ENCODE measurements at places on chromosomes 11 and 22.

DNA sequence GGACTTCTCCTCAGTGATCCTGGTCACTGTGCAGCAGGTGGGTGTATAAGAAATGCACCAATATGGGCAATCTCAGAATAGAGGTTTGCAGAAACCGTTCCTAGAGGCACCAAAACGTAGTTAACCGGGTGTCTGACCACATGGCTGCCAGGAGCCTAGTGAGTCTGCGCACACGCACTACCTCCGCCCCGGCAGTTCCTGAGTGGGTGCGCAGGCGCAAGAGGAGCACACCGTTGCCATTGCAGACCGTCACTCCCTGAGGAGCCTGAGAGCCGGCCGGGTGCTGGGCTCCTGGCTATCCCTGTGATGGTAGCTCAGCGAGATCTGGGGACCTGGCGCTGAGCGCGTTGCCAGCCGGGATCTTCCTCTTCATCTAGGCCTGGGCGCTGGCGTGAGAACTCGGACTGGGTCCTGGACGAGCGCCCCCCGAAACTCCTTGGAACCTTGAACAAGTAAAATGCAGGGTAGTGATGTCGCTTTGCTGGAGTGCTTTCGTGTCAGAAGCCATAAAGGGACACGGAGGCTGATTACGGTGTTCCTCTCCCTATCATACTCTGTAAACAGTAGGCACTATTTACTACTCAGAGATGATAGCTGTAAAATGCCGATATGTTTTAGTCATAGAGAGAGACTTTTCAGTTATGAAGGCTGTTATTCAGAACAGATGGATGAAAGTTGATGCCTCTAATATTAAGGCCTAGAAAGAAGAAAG, at the start of gene MS4A13:
Gene MS4A13, plus strand, starts transcription at position 249 of the 712 bp plus-strand sequence. CDS start 2,692 bp downstream, outside the sequence.
- peak; percentile 12 for DNase-seq

DNA sequence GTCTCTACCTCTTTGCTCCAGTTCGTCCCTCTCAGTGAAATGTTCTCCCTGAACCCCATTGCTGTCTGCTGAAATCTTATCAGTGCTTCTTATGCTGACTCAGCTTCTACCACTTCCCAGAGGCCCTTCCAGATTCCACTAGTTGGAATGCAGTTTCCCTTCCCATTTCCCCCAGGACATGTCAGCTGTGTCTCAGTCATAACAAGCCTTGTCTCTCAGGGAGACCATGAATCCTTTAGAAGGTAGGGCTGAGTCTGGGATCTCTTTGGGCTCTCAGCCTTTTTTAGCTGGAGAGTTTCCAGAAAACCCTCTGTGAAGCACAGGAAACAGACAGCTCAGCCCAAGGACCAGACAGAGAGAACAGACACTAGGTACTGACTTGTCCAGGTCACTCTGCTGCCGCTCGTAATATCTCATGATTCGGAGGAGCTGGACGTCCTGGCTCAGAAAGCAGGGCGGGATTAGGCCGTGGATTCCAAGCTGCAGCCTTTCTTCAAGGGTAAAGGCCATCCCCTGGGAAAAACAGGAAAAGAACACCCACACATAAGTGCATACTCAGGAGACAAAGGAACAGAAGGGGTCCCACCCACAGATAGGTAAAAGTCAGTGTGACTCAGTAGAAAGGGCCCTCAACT, 113.0 kb downstream of the ME3 start:
- no peak for DNase-seq

- DNase-seq: no peak
Measured at GRCh38 chr22:49330421-49331222, 497.1 kb downstream of the BRD1 start.

GRCh38 chr11:23556163-23556750, 696.0 kb upstream of the CCDC179 start:
- no peak for DNase-seq

- no peak for DNase-seq
Measured at GRCh38 chr11:104465321-104465720, 301.4 kb upstream of the PDGFD start.

- DNase-seq: no peak
Measured at GRCh38 chr11:45737056-45737455, 67.9 kb upstream of the SLC35C1 start.

GRCh38 chr11:26063915-26064314, 268.0 kb upstream of the ANO3 start:
- DNase-seq: no peak

DNA sequence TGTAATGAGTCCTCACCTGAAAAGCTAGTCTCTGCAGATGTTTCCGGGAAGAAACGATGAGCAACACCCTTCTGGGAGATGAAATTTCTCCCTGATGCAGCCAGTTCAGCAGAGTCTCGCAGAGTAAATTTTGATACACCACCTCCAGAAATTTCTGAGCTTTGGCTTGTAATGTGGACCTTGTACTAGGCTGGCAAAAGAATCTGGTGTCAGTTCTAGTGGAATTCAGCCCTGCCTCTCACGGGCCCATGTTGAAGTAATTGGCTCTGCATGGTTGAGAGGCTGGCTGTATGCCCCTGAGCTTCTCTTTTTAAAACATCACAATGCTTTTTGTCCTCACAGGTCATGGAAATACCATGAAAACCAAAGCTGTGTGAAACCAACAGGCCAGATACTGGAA, at the start of gene GLYAT:
Gene GLYAT, minus strand, starts transcription at position 125 of the 400 bp plus-strand sequence. CDS start 7,447 bp downstream, outside the sequence.
- DNase-seq: no peak

GRCh38 chr11:67633758-67634365, 4.1 kb upstream of the NUDT8 start:
- no peak for DNase-seq
